Epithelial cell of proximal tubule (primary cell): ENCODE measurements at places on chromosomes 11 and 22. TPM values are rescaled to one million over a fixed set of nuclear protein-coding genes. Genes with fewer than 3 reads are reported as not detected.
A peak's percentile ranks its signal among the peaks of the same experiment; 100 is the strongest.

DNA sequence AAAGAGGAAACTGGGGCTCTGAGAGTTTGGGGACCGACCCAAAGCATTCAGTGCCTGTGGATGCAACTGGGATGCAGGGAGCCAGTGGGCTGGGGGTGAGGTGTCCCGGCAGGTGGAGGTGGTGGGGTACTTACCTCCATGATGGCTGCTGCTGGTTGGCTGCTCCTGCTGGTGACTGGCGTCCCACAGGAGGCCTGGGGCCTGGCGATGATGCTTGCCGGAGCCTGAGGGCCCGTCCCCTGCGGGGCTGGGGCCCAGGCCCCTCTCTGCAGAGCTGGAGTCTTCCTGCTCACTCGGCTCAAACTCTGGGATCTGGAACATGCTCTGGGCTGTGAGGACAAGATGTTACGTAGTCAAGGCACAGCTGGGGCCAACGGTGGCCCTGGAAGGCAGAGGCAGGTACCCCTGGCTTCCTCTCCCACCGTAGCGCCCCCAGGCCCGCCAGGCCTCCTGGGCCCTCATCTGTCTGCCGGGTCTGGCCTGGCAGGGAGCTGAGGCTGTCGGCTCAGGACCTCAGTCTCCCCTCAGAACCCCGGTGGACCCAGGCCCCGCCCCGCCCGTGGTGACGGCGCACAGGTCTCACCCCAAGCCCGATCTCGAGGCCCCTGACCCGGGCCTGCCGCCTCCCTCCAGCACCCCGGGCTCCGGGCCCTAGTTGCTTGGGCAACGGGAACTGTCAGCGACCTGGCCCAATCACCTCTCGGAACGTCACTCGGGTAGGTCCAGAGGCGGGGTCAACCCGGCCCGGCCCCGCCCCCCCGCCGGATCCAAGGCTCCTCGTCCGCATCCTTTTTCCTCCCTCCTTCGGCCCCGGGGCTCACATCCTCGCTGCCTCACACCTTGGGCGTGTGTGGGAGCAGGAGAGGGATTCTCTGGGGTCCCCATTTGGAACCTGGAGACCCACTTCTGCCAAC lies at the start of gene BAD:
Gene BAD (minus strand): TSS at position 618 of the 914 bp plus-strand sequence. CDS start 297 bp downstream, at position 321.
- no peak for DNase-seq

DNA sequence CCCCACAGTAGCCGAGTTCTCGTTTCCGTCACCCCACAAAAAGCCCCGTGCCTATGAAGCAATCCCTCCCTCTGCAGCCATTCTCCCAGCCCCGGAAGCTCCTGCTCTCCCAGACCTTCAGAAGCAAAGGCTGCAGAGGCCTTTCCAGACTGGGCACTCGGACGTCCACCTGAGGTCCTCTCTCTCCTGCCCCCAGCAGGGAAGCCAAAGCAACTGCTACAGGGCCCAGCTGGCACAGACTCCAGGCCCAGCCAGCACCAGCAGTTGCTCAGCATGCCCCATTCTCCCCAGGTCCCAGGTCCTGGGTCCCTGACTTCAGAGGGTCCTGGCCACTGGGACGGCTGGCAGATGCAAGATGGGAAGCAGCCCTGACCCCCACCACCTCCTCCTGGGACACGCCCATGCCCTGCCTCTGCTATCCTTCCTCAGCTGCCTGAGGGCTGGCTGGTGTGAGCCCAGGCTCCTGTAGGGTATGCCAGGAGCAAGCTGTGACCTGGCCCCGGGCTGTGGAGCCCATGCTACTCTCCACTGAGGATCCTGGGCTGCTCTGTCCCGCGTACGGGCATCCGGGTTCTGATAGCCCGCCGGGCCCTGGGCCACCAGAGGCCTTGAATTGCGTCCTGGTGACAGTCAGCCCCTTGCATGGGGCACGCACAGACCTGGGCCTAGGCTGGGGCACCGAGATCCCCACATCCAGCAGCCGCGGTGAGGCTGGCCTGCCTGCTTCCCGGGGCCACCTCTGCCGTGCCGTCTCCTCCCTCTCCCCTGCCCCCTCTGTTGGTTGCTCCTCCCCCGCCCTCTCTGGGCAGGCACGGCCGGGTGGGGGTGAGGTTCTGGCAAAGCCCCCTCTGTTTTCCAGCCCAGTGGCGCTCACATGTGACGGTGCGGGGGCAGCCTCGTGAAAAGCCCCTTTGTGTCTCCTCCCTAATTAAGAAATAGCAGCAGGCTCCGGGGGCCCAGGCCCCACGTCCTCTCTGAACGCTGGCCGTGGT lies 1310.3 kb downstream of the BRD1 start:
- no peak for DNase-seq

DNA sequence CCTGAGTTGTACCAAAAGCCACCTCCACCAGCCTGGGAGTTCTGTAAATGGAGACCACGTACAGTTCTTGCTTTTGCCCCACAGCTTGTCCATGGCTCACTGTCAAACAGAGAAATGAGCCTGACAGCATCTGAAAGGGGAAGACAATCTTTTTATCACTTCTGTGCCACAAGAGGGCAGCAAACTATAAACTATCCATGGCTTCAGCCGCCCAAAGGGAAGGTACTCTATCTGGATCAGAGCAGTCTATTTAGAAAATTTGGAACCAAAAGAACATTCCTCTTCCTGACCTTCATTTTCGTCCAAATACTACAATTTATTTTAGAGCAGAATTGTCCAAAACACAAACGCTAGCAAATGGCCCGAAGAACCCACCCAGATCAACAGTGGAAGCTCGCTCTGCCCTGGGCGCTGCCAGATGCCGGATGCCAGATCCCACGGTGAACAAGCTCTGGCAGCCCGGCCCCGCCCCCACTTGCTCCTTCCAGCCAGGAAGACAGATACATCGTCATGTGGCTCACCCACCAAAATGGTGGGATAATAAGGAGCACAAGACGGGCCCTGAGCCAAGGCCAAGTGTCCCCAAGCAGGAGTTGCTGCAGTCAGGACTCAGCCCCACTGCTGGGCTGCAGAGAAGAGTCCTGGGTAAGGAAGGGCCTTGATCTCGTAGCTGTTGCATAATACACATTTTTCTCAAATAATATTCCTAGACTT lies 23.9 kb upstream of the SCGB1A1 start:
- peak; percentile 23 for DNase-seq

PANX2 gene
- total RNA-seq, result 0.07 and 0.12 TPM in 2 replicates

GRCh38 chr11:44036811-44037657 lies 10.7 kb upstream of the ACCSL start:
- peak; percentile 27 for DNase-seq
